ENCODE measurements at places on chromosomes 11 and 22. TPM values are rescaled to one million over a fixed set of nuclear protein-coding genes. Genes with fewer than 3 reads are reported as not detected.
A peak's percentile ranks its signal among the peaks of the same experiment; 100 is the strongest.

DNA sequence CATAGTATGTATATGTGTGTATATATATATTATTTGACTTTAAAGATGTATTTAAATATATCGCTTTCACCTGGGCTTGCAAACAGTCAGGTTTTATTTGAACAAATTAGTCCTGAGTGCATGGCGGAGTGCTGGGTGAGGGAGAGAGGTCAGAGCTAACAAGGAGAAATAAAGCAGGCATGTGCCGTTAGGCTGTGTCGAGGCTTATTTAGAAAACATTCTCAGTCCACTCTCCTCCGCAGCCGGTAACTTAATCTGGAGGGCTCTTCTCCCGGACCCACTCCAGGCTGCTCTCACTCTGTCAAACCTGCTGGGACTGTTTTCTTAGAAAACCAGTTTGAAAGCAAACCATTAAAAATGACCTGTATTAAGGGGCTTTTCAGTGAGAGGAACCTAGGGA lies 455.9 kb downstream of the MN1 start:
- no peak for DNase-seq

DNA sequence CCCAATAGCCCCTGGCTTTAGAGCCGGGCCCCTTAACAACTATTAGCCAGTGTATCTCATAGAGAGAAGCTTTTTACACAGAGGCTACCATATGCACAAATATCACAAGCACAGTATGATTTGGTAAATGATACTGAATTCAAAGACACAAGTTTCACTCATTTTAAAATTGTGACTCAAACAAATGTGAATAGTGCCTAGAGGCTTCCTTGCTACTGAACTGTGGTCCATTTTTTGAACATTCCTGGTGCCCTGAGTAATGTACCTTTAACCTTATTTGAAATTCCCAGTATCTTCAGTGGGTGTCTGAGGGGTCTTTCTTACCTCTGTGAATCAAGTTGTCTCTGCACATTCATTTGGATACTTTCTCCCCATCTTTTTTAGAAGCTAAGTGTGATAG lies 156.2 kb downstream of the MAML2 start:
- peak; percentile 54 for DNase-seq

DNA sequence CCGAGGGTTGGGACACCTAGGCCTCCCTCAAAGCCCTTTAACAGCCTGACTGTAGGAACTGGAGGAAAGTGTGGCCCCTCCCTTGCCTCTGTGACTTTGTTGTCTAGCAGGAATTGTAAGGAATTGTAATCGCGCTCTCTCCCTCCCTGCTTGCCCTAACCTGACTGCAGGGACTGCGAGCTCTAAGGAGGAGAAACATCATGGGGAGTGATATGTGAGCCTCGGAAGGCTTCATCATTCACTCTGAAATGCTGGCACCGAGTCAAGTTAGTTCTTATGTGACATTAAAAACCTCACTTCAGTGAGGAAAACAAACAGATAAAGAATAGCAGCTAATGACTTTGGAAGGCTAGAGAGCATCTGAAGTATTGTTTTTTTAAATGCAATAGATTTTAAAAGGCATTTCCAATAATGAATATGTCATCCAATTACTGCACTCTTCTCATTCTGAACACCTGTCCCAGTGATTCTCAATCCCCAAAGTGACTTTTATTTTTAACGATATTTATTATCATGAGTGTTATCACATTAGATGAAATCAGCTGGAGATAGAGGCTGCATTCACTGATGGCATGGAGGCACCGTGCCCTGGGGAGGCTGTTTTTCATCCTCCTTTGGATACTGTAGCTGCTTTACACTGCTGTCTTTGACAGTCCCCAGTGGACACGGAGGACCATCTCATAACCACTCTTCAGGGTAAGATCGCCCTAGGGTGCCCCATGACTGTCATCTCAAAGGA lies 58.5 kb upstream of the NTM start:
- no peak for DNase-seq

DNA sequence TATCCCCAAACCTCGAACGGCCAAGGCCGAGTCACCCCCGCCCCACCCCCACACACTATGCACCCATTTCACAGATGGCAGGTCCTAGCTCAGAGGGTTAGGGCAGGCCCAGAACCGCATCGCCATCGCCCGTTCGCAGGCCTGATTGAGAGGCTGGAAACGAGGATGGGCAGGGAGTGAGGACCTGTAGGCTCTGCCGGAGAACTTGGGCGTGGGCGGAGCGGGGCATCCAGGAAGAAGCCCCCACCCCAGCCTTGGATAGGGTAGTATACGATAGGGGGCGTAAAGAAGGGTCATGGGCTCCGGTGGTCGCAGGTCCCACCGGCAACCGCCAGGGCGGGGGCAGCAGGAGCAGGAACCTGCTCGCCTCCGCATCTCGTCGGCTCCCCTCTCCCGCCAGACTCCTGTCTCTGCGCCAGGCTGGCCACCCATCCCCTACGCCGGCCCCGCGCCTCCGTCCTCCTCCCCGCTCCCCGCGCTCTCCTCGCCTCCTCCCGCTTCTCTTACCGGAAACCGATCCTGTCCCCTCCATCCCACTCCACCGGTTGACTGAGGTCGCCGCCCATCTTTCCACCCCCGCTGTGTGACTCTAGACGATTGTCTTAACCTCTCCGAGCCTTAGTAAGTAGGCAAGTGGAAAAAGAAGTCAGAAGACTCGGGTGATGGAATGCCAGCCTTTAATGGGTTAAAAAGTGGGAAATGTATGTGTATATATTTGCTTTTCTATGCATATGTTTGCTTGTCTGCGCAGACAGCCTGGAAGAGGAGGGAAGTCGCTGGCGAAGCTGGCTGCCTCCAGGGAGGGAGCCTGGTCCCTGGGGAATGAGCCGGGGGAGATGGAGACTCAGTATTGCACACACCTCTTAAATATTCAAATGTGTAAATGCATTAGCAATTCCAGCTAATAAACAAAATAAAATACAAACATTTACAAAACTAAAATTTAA lies 52.8 kb downstream of the CYTH4 start:
- DNase-seq, result no peak

GLYAT gene
- 0.60 TPM for total RNA-seq

OR5D14 gene
- total RNA-seq, result not detected

SLC17A6 gene
- total RNA-seq, result not detected

STIM1 gene
- 13.8 TPM for total RNA-seq

Data from RPMI7951 (cell line).